ENCODE measurements at places on chromosomes 16 and 17. TPM values are rescaled to one million over a fixed set of nuclear protein-coding genes. Genes with fewer than 3 reads are reported as not detected.
A peak's percentile ranks its signal among the peaks of the same experiment; 100 is the strongest.

- DNase-seq, result no peak
Observed at GRCh38 chr16:30352488-30353401, 2.4 kb downstream of the CD2BP2 start.

GRCh38 chr17:51372345-51373004 lies 112.1 kb downstream of the UTP18 start:
- no peak for DNase-seq

- DNase-seq, result peak; percentile 93
Observed at GRCh38 chr16:84726079-84726668, 26.4 kb downstream of the USP10 start.

DNA sequence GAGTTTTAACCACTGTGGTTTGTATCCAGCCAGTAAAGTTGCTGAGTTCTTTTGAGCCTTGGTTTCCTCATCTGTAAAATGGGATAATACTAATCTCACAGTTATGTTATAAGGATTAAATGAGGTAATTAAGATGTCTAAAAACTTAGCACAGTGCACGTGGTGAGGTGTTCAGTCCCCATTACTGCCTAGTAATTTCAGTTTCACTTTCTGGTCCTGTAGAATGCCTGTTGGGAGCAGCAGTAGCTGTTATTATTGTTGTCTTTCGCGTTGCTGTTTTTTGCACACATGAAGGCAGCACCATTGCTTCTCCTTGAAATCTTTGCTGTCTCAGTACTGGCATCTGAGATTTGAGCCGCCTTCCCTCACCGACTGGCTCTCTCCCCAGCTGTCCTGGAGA lies 182.4 kb downstream of the DNAH9 start:
- DNase-seq, result no peak

- DNase-seq, result no peak
Observed at GRCh38 chr17:35614810-35615209, 27.7 kb downstream of the AP2B1 start.

- peak; percentile 56 for DNase-seq
Observed at GRCh38 chr17:6497496-6498221, 53.4 kb downstream of the PIMREG start.

DNA sequence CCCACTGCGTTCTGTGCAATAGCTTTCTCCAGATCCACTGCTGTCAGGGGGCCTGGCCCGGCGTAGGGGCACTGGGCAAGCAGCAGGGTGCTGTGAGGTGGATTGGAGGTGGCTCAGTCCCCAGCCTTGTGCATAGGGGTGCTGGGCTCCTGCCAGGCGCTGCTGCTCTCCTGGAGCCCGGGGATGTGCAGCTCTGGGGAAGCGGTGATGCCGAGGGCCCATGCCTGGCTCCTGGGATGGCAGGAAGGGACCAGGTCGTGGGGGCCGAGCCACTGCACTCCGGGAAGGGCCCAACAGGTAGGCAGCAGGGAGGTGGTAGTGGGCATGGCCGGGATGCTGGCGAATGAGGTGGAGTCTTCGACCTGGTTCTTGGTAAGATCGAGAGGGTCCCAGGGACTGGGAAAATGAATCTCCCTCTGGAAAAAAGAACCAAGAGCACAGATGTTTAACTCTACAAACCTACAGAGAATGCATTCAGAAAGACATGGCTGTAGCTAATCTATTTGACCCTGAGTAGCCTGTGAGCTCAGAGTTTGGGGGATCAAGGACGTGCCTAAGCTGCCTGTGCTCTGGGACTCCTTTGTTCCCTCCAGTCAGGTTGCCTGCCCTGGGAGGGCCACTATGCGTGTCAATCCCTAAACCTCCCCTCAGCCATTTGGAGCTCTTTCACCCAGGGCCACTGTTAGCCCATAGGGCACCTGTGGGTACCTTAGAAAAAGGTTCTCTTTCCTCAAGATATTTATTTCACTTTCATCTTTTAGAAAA lies 6.6 kb upstream of the SUPT4H1 start:
- DNase-seq, result no peak

DNA sequence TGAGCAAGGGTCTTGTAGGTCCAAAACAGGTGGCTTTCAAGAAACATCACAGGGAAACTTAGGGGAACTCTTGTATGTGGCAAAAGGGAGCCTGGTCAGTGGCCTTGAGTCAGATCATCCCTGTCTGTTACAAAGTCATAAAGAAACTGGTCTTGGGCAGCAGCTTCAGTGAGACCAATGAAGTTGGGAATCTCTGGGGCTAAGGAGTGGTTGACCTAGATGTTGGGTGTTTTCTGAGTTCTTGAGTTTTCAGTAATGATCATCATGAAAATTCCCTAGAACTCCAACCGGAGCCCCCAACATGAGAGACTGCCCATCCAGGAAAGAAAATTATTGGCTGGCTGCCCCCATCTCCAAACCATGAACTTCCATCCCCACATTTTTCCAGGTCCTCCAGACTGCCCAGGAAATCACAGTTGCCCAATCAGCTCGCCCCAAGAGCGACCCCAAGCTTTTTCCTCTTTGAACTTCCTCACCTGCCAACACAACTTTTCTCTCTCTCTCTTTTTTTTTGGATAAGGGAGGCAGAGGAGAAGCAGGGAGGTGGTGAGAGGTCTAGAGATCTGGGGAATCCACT lies 3.9 kb downstream of the CCR7 start:
- no peak for DNase-seq

- DNase-seq, result no peak
Observed at GRCh38 chr16:54985668-54986067, 55.0 kb downstream of the IRX5 start.

DNA sequence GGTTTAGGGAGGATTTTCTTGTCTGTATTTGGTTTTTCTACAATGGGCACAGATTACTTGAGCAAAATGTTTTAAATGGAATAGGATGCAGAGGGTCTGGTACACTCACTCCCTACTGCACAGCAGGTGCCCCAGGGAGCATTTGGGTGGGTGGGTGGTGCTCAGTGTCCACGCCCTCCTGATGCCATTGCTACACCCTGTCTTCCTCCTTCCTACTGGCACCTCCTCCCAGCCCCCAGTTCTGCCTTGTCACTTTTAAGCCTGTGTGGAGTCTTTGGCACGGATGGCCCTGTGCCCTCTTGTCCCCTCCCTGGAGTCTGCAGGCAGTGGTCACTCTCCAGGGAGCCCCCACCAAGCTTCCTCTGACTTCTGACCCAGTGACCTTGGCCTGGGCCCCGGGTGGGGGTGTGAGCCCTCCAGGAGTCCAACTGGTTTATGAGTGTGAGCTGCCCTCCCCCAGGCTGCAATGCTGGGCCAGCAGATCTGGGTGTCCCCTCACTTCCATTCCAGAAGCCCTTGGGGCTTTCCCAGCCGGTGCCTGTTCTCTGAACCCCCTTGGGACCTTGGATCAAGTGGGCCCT lies 15.5 kb downstream of the LLGL2 start:
- DNase-seq, result no peak

- DNase-seq, result peak; percentile 95
Observed at GRCh38 chr16:85114909-85115567, 2.8 kb upstream of the CIBAR2 start.

DNA sequence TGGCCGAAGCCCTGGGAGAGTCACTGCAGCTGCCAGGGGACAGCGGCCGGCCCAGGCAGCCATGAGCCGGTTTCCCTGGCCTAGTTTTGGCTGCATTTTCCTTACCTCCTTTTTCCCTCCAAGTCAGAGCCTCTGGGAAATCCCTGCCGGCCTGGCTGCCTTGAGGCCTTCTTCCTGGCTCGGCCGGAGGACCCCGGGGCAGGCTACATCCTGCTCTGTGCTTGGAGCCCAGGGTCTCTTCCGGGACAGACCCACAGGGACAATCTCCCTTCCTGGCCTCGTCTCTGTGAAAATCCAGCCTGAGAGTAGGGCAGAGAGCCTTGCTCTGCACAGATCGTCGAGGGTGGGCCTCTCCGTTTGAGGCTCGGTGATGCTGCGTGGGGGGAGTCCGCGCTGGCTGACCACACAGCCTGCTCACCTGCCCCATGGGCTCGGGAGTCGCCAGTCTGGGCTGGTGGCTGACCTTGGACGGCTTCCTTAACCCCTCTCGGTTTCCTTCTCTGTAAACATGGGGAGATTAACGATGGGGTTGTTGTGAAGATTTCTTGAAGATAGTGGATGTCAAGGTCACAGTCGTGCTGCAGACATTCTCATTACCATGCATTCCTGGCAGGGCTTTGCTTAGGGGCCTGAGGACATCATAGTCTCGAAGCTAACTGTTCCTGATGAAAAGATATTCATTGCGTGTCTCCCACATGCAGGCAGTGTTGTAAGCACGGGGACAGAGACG lies 34.8 kb upstream of the CIBAR2 start:
- no peak for DNase-seq

GRCh38 chr16:17225541-17225940 lies 245.2 kb downstream of the XYLT1 start:
- no peak for DNase-seq

DNA sequence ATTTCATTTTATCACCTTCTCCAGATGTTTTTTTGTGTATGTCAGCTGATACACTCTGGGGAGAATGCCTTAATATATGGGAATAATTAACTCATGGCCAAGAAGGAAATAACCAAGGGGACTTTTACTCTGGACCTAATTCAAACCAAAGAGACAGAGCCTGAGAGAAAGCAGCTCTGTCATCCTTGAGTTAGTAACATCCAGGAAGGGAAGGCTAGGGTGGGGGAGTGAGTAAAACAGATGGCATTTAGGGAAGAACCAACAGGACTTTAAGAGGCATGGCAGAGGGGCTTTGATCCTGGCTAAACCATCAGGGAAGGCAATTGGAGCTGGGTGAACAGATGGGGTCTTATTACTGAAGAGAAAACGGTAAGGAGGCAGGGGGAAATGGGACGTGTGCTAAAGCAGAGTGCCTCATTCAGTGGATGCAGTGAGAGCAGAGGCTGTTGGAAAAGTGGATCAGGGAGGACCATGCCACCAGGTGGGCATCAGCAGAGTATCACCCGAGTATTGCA lies 2.5 kb upstream of the SMPD3 start:
- peak; percentile 24 for DNase-seq

The VAT1L gene
- total RNA-seq, result 49.4 TPM

The MBTPS1 gene
- total RNA-seq, result 53.2 TPM

The ABCC6 gene
- total RNA-seq, result 0.38 TPM

The CNGB1 gene
- not detected for total RNA-seq

The FNDC8 gene
- not detected for total RNA-seq

The RHBDL3 gene
- 1.0 TPM for total RNA-seq

The PMP22 gene
- total RNA-seq, result 91.8 TPM
